Heart left ventricle (tissue), 16 donors: ENCODE measurements at places on chromosomes 7 and 10. TPM values are rescaled to one million over a fixed set of nuclear protein-coding genes. Genes with fewer than 3 reads are reported as not detected.

SMO gene
- total RNA-seq: 3.9 TPM

CYP2C8 gene
- not detected for total RNA-seq

- no peak for DNase-seq
These were observed 30.9 kb downstream of the FAM20C start for GRCh38 chr7:223118-223800.

DNA sequence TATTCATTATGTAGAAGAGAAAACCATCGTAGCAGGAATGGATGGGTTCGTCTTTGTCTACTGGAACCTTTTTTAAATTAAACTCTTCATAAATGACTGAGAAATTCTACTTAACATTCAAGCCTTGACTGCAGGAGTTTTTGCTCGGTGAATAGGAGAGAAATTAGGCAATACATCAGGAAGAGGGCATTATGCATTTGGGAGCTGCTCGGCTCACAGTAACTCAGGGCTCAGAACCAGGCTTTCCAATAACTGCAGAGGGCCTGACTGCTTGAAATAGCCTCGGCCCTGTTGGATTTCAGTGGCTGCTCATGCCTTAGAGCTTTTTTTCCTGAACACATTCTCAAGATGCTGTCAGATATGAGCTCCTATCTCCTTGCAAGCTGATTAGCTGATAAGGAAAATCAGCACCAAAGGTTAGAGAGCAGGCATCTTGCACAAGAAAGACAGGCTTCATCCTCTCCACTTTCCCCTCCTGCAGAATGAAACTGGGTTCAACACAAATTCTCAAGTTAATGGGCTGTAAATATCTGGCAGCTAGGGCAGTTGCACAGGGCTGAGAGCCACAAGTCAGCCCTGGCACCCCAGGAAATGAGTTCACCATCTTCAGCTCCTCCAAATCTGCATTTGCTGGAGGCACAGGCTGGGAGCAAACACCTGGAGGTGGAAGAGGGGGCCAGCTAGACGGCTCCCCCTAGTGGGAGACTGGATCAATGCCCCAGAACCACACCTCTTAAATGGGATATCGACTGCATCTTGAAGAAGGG is 24.3 kb downstream of the TECTB start:
- no peak for DNase-seq

- no peak for DNase-seq
These were observed 166.6 kb downstream of the THSD7A start for GRCh38 chr7:11665357-11665756.

DNA sequence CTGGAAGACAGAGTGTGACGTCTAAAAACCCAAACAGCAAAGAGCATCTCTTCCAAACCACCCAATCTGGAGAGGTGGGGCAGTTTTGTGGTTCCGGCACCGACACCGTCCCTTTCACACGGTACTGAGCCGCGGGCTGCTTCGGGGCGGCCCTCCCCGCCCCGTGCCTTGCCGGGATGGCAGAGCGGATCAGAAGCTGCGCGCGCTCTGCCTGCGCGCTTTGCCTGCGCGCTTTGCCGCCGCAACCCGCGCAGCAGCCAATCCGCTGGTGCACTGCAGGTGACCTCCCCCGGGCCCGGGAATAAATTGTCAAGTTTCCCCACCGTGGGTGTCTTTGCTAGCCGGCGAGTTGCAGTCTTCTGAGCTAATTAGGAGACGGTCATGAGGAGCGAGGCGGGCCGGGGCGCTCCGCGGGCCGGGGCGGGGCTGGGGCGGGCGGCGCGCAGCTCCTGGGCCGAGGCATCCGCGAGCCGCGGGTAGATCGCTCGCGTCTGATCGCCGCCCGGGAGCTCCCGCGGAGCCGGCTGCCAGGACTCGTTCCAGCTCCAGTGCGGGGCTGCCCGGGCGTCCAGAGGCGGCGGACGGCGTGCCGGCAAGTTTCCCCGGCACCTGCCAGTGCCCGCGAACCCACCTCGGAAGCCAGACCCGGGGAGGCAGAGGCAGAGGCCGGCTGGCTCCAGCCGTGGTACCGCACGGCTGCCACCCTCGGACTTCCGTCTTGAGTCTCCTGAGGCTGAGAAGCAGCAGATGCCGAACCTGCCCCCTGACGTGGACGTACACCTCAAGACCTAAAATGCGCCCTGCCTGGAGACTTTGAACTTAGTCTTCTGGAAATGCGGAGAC is 536.0 kb upstream of the GALNT17 start:
- no peak for DNase-seq

GRCh38 chr10:92688927-92689662 is 660 bp upstream of the HHEX start:
- no peak for DNase-seq

DNA sequence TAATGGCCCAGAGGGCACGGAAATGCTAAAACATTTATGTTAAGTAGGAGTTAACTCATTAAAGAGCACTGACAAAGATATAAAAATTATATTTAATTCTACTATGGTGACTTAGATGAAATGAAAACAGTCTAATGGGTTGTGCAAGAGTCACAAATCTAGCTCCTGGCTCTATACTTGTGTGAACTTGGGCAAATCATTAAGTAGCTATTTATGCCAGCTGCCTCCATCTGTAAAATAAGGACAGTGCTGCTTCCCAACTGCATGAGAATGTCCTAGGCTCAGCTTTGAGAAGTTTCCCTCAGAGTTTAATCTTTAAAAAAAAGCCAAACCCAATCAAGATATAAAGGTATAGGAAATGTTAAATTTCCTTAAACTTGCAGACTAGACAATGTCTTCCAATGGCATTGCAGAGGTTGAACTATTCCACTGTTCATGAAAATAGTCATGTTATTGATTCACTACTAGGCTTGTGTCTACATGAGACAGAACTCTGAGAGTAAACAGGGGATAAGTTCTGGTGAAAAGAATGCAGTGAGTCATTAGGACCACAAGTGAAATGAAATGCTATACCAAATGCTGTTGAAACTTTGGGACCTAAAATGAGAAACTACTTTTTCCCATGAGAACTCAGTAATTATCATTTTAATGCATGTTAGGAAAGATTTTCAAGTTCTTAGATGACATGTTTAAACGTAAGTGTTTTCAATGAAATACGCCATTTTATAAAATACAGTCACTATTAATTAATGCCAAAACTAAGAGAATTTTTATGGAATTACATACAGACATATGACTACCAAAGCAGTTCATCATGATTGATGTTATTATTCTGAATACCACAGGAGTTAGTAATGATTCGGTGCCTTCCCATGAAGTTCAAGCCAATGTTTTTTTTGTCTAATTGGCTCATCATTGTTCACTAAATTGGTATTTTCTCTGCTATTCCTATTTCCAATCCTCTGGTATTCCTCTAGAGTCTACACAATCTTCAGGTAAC is 84.2 kb downstream of the CDK6 start:
- no peak for DNase-seq

- no peak for DNase-seq
These were observed 433.6 kb downstream of the ACTR3B start for GRCh38 chr7:153193144-153193595.

- DNase-seq: no peak
These were observed 76.3 kb downstream of the CLIP2 start for GRCh38 chr7:74365322-74366022.

- no peak for DNase-seq
These were observed 413.0 kb upstream of the FOXK1 start for GRCh38 chr7:4269086-4269485.

DNA sequence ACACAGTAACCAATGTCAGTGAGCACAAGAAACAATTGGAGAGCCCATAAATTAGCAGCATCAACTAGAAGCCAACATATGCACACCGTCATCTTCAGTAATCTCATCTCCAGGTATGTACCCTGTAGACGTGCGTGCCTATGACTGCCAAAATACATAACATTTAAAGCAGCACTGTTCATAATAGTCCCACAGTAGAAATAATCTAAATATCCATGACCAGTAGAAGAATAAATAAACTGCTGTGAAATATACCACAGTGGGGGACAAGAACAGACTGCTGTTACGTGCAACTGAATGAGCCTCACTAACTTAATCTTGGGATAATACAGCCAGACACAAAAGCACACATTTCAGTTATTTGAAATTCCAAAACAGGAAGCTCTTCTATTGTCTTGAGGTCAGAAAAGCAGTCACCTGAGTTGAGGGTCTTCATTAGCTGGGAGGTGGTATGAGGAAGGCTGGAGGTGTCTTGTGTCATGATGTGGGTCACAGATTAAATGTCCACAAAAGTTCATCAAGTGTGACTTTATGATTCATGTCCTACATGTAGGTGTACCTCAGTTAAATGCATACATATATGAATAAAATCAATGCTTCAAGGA is 454.2 kb upstream of the AKR1E2 start:
- no peak for DNase-seq

DNA sequence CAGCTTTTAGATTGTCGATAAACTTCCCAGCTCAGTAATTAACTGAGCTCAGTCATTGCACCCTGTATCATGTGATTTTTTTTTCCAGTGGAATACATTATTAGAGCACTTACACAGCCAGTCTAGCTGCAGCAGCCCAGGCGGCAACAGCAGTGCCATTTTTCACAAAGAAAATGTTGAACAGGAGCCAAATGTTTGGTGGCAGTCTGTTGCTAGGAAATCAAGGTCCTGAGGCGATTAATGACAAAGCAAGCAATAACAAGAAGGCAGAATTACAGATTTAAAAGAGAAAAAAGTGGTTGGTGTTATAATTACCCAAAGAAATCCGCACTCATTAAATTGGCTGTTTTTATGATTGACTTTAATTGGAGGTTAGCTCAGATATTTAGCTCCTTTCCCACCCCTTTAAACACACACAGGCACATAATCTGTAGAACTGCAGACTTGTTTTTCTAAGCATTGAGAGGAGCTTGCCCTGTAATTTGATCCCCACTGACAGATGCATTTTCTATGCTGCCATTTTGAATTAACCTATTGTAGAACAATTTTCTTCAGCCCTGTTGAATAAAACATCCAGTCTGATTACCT is 267.4 kb downstream of the ADK start:
- DNase-seq: no peak

- DNase-seq: no peak
These were observed 1.3 kb upstream of the VDAC2 start for GRCh38 chr10:75209086-75209920.

- DNase-seq: no peak
These were observed 29.0 kb downstream of the AGAP3 start for GRCh38 chr7:151115121-151115835.

DNA sequence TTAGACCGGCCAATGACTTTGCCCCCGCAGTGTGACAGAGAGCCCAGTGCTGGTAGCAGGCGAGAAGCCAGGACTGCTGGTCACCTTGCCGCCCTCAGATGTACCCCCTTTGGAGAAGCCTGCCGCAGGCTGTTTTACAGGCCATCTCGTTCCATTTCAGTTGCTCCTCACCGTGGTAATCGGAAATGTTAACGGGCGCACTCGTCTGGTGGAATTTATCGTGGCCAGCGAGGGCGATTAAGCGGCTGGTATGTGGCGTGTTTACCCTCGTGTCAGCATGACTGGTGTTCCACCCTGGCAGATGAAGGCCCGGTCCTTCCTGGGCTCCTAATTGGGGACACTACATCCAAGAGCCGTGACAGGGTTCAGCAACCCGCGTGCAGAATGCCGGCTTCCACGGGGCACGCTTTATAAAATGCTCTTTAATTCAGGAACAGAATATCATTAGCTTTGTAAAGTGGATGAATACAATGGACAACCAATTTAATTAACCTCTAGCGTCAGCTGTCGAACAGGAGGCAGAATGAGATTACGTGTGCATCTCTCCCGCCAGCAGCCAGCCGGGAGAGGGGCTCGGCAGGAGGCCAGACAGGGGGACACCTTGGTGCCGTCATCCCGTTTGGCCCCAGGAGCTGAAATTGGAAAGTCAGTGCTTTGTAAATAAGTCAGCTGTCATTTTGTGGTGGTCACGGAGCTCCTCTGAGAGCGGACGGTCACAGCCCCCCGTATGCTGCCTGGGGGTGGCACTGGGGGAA is 108.3 kb downstream of the NKX6-2 start:
- DNase-seq: no peak

GRCh38 chr10:93248583-93249227 is 175.0 kb downstream of the CYP26A1 start:
- no peak for DNase-seq

GRCh38 chr10:78879621-78880020 is 189.1 kb upstream of the ZMIZ1 start:
- no peak for DNase-seq
